Left kidney (tissue), 8 donors: ENCODE measurements at places on chromosomes 7 and 10.

GRCh38 chr10:88926566-88927415 lies 25.8 kb downstream of the ACTA2 start:
- no peak for DNase-seq

DNA sequence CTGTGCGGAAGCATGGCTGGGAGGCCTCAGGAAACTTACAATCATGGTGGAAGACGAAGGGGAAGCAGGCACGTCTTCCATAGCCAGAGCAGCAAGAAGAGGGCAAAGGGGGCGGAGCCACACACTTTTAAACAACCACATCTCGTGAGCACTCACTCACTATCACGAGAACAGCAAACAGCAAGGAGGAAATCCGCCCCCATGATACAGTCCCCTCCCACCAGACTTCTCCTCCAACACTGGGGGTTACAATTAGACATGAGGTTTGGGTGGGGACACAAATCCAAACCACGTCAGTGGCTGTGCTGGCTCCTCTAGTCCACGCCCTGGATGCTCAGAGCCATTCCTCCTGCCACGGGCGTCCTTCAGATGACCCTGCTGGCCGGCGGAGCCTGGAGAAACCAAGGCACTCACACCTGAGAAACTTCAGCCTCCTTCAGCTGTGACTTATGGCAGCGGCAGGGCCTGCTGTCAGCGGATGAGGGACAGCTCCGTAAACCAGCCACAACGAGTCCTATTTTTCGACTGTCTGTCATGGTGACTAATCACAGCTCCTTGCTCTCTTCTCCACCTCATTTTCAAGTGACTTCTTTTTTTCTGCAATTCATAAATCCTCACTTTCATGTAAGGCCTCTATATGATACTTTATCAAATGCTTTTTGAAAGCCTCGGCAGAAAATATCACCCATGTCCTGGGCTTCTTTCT lies 167.9 kb upstream of the PFKP start:
- DNase-seq: no peak

DNA sequence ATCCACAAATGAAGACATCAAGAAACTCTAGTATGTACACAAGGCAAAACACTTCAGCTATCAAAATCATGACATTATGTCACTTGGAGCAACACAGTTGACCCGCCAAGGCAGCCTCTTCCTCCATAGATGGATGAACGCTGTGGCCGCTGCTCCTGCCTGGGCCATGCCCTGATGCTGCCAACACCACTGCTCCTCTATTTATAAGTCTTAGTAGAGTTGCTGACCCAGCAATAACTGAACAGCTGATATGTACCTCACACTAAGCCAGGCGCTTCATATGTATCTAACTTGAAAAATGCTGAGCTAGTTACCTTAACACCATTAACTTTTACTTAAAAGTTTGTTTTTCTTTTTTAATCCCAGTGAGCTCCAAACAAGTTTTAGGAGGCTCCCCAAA lies 131.9 kb downstream of the LYZL1 start:
- DNase-seq: no peak

GRCh38 chr7:30921540-30922401 lies 10.1 kb downstream of the AQP1 start:
- DNase-seq: no peak

DNA sequence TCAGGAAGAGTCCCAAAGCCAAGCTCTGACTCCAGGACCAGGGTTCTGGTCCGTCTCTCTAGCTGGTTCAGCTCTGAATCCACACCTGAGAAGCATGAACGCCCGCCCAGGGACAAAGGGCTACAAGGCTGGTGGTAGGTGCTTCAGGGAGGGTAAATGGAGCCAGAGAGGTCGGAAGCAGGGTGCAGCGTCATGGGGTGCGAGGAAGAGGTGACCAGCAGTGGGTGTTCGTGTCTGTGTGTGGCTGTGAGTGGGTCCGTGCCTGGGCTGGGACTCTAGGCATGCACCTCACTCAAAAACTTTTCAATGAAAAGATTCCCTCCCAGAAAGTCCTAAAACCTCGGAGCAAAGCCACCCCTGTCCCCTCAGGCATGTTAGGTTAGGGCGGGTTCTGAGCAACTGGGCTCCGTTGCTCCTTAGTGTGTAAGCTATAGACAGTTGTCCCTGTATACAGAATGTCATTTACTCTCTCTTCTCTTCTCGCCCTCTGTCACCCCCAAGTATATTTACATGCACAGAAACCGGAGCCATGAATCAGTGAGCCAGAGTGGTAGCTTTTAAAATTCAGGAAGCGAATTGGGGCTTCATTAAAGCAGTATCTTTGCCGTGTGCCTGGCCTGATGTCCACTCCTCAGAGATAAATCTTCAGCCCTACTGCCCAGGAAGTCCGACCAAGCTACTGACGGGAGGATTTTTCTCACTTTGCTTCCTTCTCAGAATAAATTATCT lies 12.3 kb upstream of the GATA3 start:
- DNase-seq: no peak

DNA sequence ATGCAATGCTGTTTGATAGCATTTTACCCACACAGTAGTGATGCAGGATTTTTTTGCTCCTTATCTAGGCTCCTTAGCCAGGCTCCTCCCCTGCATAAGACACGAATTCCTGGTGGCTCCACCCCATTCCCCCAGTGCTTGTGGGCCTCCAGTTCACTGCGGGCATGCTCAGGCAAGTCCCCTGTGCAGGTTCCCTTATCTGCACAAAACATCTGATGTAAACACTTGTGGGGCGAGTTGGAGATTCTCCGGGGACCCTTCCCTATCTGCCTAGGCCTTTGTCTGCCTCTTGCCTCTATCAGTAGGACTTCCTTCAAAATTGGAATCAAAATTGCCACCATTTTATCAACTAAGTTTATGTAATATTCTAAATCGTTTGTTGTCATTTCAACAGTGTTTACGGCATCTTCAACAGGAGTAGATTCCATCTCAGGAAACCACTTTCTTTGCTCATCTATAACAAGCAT lies 5.4 kb upstream of the STK17A start:
- no peak for DNase-seq
